Stimulated activated CD8-positive, alpha-beta memory T cell treated with anti-CD3 and anti-CD28 coated beads, Interleukin-15, amount 100 ng/mL, for 4 hours (primary cell): ENCODE measurements at places on chromosomes 16 and 17.

DNA sequence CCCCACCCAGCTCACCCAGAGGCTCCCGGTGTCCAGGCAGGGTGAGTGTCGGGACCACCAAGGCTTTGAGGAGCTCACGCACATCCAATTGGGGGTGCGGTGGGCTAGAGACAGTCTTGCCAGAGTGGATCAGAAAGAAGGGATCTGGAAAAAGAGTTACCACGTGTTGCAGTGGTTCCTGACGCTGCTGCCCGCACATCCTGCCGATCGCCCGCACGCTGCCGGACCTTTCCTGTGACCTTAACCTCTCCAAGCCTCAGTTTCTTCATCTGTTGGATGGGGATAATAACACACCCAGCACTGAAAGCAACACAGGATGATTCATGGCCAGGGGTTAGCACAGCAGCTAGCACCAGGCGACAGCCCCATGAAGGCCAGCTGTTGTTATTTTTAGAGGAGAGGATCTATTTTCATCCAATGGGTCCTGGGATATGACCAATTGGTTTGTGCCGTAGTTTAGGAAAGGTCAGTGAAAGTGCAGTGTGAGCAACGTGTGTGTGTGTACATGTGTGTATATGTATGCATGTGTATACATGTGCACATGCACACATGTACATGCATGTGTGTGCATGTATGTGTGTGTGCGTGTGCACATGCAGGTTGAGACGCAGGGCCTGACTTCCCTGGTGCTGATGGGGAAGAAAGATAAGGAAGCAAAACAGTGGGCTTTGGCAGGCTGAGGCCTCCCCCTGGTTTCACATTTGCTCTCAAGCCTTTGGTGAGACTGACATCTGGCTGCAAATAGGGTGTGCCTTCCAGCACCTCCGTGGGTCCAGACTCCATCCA is 2.5 kb downstream of the ITGAX start:
- DNase-seq, result no peak

GRCh38 chr16:81537721-81538561 is 93.3 kb downstream of the CMIP start:
- no peak for DNase-seq

- no peak for DNase-seq
These were observed 31.5 kb upstream of the TNRC6C start for GRCh38 chr17:77926981-77927380.

GRCh38 chr16:81716478-81717225 is 62.4 kb upstream of the PLCG2 start:
- DNase-seq, result no peak

DNA sequence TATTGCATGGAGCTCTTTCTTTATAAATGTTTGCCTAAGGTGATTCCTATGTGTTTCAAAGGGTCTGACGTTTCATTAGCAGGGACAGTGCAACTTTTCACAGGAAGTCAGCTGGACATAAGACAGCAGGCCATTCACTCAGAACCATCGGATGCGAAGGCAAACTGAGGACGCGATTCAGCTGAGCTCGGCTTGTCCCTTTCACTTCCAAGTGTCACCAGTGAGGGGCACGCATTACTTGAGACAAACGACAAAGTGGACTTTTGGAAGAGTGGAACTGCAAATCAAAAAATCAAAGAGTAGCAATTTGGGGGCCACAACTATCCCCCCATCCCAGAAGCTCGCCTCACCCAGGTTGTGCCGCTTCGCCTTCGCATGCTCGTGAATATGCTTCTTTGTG is 14.6 kb downstream of the USP22 start:
- DNase-seq, result no peak

DNA sequence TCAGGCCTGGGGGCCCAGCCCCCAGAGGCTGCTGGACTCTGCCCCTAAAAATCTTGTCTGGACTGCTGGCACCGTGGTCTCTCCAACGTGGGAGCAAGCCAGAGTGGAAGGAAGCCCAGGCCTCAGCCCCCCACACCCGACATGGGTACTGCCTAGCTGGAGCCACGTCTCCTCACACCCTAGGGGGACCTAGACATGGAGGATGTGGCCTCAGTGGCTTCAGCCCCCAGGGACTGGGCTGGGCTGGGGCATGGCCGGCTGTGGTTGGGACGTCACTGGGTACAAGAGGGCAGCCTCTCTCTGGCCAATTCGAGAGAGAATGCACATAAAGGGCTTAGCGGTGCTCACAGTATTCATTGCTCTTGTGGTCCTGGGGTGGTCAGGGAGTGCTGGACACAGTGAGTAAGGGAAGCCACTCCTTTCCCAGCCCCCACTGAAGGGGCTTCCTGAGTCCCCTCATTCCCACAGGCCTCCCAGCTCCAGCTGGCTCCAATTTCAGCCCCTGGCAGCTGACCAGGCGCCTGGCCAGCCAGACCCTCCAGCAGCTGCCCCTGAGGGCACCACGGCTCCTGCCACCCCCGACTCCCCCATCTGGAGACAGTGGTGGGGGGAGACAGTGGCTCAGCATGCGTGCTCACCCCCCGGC is 1.1 kb downstream of the CDH15 start:
- DNase-seq, result no peak

DNA sequence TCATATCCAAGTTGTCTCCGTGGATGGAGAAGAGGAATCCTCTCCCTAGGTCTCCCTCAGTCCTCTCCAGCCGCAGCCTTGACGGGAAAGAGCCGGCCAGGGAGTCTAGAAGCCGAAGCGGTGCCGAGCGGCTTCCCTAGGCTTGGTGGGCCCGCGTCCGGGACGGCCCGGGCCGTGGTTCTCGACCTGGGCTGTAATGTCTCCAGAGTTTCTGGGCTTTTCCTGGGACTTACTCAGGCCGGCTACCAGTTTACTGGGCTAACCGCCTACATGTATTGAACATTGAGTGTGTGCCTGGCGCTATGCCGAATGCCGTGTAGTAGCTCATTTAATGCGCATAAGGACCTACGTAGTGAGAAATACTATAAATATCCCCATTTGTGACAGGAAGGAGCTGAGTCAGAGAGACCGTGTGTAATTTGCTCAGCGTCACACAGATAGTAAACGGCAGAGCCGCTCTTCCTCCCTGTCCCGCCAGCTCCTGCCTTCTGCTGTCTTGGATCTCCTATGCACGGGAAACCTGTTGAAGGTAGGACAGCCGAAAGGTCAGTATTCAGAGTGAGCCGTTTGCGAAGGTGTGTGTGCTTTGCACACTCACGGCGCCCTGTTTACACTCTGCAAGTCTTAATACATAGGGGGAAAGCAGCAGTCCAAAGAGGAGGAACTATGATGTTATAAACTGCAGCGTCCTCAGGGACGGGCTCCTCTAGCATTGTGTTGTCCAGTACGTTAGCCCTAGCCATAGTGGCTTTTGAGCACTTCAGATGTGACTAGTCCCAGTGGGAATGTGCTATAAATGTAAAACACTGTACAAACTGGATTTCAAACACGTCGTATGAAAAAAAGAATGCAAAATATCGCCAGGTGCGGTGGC is 723 bp upstream of the SPAG5 start:
- DNase-seq, result peak; percentile 45

DNA sequence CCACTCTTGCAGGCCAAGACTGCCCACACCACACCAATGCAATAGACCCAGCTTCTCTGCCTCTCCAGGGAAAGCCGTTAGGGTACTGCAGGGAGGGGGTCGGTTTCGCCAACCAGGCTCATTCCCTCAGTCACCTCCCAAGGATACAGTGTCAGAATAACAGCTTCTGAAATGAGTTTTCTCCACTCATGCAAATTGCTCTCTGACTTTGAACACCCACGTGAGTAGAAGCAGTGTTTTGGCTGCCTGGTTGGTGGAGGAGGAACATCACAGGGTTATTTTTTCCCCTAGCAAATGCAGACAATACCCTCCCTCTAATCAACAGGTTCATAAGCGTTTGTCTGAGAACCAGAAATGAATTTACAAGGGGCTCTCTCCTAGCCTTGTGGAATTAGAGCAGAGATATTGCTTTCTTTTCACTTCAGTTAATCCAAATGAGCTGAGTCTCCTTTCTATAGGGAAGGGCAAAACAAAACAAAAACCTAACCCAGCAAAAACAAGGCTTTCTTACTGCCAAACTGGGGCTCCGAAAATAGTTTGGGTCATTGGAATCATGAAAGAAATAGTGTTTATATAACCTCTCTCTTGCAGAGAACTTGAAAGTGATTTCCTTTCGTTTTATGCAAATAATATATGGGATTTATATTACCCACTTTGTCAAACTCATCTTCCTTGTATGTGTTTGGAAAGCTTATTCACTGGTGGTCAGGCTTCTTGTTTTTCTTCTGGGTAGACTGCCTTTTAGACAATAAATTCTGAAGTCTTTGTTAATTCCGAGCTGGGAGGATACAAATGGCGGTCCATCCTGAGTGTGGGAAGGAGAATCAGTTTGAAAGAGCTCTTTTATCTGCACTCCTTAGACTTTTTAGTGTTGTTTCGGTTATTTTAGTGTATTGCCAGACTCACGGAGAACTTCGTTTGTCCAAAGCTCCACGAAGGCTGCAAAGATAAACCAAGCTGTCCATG is 229.9 kb downstream of the MSI2 start:
- no peak for DNase-seq

- no peak for DNase-seq
These were observed 930.7 kb downstream of the CDH8 start for GRCh38 chr16:61105544-61105943.

DNA sequence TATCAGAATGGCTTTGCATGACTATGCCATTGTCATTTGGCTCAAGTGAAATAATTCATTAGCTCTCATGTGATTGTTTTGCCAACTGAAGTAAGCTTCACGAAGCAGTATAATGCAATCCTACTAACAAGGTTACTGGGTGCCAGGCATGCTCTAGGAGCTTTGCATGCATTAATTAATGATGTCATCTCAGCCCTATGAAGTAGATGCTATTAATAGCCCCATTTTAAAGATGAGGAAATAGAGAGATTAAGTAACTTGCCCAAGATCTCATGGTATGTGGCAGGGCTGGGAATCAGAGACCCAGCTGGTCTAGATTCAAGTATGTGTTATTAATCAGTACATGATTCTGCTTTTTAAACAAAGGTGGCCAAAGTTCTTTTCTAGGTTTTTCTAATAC is 14.1 kb downstream of the KRT39 start:
- no peak for DNase-seq

- no peak for DNase-seq
These were observed 13.4 kb downstream of the BCO1 start for GRCh38 chr16:81251871-81252270.

- no peak for DNase-seq
These were observed 36.4 kb downstream of the FOXL1 start for GRCh38 chr16:86614699-86615098.

GRCh38 chr16:1823821-1824220 is 2.8 kb downstream of the HAGH start:
- DNase-seq, result no peak

DNA sequence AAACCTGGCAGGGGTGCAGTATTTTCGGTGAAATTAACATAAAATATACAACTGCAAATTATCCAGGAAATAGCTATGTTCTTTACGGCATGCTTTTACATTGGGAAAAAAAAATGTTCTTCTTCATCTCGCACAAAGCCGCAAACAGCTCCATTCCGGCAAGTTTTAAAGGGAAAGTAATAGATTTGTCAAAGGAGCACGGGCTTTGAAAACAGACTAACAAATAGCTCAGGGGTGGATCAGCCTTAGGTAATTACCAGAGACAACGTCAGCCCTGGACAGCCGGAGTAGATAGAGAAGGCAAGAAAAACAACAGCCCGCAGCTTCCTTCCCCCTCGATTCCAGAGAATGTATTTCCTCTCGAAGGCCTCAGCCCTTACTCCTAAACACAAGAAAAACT is 222.5 kb downstream of the C16orf78 start:
- no peak for DNase-seq

DNA sequence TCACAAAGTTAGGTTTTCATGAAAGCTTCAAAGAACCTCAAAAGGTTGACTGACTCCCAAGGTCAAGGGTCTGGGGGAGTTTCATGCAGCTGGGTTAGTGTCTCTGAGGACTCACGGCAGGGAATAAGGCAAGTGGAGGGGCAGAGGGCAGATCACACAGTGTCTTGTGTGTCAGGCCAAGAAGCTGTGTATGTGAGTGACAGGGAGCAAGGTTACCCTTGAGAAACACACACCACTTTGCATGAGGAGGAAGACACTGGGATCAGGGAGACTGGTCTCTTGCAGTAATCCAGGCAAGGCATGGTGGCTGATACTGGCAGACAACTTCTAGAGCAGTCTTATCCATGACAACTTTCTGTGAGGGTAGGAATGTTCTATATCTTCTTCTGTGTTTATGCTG is 6.3 kb downstream of the FLOT2 start:
- no peak for DNase-seq
